ENCODE measurements at places on chromosomes 12 and 14. TPM values are rescaled to one million over a fixed set of nuclear protein-coding genes. Genes with fewer than 3 reads are reported as not detected.

MANSC4 gene
- total RNA-seq = not detected

TRIAP1 gene
- total RNA-seq = 29.1 TPM

GRCh38 chr12:50120953-50121352, 8.9 kb downstream of the COX14 start:
- DNase-seq = no peak

DNA sequence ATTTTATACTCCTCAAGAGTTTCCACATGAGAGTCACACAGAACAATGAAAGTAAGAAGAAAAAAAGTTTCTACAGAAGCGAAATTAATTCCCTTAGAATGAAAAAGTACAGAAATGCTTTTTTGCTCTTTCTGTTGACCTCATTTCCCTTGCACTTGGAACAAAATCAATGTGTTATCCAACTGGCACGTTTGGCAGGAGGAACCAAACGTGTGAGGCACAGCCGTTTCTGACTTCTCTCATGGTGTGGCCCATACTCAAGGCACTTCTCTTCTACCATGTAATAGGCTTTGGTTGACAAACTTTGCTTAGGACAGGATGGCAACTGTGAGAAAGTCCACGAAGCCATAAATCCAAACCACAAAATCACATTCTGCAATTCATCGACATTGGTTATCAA, 297.0 kb downstream of the FUT8 start:
- no peak for DNase-seq

DNA sequence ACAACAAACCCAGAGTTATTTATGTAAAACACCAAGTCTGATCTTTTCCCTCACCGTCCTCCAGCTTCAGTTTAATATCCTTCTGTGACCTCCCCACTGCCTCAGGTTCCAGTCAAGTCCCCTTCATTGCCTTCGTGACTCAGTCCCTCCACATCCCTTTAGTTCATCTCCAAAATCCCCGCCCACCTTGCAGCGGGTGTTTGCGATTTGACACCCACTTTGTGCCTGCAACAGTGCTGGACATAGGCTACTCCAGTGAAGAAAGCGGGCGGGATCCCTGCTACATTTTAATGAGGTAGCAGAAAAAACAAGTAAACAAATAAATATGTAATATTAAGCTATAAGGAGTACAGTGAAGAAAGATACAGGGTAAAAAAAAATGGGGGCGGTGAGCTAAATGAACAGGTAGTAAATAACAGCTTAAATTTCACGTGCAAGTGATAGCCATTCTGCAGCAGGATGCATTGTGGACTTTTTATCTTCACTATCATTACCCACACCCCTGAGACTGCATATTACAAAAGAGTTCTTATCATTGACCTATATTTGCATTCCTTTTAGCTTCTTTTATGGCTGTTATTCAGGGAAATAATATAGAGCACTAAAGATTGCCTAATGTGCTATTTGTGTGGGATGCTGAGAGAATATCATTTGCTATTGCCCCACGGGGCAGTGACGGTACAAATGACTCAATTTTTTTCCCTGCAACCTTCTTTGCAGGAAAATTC, 222.8 kb upstream of the NUDT4 start:
- no peak for DNase-seq

- DNase-seq = no peak
Measured at GRCh38 chr14:93549595-93549994, 118.9 kb downstream of the UNC79 start.

DNA sequence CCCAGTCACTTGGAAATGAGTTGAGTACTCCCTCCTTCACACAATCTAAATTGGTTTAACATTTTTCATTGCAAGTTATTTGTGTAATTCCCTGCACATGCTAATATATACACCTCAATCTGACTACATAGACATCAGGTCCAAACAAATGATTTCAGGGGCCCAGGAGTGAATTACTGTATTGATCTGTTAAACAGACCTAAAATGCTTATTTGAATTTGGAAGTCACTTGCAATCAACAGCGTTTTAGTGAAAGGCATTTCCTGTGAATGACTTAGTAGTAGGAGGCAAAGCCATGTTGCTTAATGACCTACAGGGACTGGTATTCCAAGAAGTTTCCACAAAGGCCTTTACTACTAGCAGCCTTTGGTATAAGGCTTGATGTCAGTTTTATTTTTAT, 22.6 kb upstream of the SLC15A5 start:
- no peak for DNase-seq

GRCh38 chr14:91027561-91027960, 32.9 kb downstream of the RPS6KA5 start:
- no peak for DNase-seq
